Stimulated activated naive CD4-positive, alpha-beta T cell (primary cell): ENCODE measurements at places on chromosomes 1 and 21.
A peak's percentile ranks its signal among the peaks of the same experiment; 100 is the strongest.

DNA sequence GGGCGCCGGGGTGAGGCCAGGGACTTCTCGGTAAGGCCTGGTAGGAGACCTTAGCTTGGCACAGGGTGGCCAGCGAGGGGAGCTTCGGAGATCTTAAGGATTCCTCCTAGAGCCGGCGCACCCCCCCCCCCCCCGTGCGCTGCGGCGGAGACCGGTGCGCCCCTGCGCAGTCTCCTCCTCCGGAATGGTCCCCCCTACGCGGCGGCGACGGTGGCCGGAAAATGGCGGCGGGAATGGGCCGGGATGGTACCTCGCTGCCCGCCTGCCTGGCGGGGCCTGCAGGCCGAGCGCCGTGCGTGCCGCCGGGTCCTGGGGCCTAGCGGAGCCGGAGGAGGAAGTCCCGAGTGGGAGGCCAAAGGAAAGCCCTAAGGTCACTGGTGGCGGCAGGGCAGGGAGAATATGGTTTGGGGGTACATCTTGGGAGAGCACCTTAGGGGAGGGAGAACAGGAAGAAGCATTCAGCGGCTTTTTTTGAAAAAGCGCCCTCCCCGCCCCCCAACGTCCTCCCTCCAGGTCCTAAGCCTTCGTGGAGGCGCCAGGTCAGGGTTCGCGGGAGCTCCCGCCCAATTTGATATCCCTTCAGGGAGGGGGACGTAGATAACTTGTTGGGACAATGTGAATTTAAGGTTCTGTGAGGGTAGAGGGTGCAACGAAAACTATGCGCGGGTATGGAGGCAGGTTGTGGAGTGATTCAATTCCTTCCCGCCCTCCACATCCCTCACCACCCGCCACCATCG lies 429 bp downstream of the SRRM1 start:
- DNase-seq: peak; percentile 43

DNA sequence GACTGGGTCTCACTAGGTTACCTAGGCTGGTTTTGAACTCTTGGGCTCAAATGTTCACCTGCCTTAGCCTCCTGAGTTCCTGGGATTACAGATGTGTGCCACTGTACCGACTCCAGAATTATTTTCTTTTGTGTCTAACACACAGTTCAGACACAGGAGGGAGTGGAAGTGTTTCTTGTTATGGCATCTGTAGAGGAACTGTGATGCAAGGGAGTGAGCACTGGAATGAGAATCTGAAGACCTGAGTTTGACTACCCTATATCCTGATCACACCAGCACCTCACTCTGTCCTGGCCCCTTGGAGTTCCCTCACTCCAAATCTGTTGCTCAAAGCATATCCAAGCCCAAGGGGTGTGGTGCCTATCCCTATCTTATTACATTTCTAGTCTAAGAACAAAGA lies 15.2 kb downstream of the OPTC start:
- DNase-seq: no peak

DNA sequence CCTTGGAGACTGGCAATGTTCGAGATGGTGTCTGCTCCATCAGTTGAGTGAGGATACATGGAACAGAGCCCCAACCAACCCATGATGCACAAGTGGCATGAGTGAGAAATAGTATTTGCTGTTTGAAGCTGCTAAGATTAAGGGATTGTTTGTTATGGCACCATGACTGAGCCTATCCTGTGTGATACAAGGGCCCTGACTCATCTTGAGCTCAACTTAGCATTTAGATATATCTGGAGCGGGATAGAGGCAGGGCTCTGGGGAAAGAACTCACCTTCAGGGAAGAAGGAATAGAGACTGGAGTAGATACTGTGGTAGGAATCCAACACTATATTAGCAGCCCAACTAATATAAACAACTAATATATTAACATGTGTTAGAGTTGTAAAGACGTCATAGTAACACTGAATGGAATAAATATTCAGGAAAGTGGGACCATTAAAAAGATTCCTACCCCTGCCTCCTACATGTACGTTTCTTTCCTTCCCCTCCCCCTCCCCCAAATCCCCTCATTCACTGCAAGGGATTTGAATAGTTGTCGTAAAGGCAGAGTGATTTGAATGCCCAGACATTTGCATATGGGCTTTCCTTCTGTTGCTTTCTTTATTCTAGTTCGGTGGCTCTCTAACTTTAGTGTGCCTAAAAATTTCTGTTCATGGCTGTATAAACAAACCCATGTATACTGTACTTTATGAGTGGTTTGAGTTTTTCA lies 106.6 kb upstream of the POU3F1 start:
- DNase-seq: no peak

DNA sequence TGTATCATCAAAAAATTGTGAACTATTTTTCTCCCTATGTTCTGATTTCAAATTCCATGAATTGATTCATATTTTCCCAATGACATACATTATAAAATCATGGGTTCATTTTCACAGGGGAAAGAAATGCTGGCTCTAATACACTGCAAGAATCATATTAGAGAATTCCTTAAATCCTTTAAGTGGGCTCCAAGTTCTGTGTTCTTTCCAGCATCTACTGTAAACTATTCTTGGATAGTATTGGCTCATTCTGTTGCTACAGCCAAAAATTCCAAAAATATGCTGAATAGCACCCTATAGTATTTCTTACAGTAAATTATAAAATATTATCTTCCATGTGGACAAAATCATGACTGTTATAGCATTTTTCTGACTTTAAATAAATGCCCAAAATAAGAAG lies 19.0 kb upstream of the C1orf105 start:
- no peak for DNase-seq

GRCh38 chr1:232192781-232193450 lies 437.0 kb downstream of the SIPA1L2 start:
- no peak for DNase-seq

GRCh38 chr1:87495870-87496269 lies 167.2 kb downstream of the LMO4 start:
- no peak for DNase-seq

GRCh38 chr1:200753650-200754198 lies 15.0 kb downstream of the CAMSAP2 start:
- no peak for DNase-seq

GRCh38 chr1:174890024-174890423 lies 109.7 kb upstream of the CACYBP start:
- DNase-seq: no peak

- no peak for DNase-seq
Observed at GRCh38 chr1:193156822-193157142, 29.6 kb downstream of the B3GALT2 start.

DNA sequence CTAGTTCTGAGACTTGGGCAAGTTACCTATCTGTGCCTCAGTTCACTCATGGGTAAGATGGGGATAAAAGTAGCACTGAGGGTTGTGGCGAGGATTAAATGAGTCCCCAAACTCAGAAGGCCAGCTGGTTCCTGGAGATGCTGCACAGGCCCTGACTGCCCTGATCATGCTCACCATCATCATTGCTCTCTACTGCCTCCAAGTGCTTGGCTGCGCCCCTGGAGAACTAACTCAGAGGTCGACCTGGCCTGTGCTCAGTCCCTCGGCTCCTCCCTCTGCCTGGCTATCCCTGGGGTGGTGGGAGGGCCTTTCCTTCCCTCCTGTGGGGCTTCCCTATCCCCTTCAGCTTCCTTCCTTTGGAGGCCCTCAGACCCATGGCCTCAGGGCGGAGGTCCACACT lies 5.6 kb downstream of the SLC5A9 start:
- DNase-seq: no peak

DNA sequence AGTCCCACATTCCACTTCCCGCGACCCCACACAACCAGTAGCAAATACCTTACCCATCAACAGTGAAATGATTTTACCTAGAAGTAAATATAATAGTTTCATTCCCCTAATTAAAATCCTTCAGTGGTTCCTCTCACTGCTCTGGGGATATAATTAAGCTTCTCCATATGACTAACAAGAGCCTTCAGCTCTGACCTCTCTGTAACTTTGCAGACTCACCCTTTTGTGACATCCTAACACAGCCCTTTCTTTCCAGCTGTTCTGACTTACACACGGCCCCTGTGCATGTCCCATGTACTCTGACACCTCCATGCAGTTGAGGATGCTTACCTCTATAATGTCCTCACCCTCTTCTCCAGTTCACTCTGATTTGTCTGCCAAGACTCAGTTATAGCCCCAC lies 137.3 kb upstream of the SPAG17 start:
- no peak for DNase-seq

GRCh38 chr1:155669233-155670162 lies 19.1 kb downstream of the YY1AP1 start:
- DNase-seq: no peak

DNA sequence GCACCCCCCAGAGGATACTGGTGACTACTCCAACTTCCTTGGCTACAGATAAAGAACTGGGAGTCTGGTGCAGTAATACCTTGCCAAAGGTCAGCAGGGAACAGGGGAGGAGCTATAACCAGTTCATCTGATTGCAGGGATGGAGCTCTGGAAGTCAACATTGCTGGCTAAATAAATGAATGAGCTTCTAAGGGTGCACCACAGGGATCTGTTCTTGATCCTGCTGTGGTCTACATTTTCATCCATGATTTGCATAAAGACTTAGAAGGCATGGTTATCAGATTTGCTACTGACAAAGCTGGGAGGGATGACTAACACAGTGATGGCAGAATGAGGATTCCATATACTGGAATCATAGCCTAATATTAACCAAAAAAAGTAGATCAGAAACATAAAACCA lies 18.3 kb downstream of the PLEKHA6 start:
- no peak for DNase-seq

- DNase-seq: no peak
Observed at GRCh38 chr1:27980216-27980845, 20.6 kb downstream of the XKR8 start.

- DNase-seq: no peak
Observed at GRCh38 chr1:161718559-161719324, 2.6 kb upstream of the FCRLB start.

- no peak for DNase-seq
Observed at GRCh38 chr1:38273196-38273804, 226.7 kb upstream of the POU3F1 start.

- no peak for DNase-seq
Observed at GRCh38 chr21:42311816-42312625, 3.2 kb downstream of the TFF3 start.
